GM04504 (cell line): ENCODE measurements at places on chromosomes 2 and 18.

DNA sequence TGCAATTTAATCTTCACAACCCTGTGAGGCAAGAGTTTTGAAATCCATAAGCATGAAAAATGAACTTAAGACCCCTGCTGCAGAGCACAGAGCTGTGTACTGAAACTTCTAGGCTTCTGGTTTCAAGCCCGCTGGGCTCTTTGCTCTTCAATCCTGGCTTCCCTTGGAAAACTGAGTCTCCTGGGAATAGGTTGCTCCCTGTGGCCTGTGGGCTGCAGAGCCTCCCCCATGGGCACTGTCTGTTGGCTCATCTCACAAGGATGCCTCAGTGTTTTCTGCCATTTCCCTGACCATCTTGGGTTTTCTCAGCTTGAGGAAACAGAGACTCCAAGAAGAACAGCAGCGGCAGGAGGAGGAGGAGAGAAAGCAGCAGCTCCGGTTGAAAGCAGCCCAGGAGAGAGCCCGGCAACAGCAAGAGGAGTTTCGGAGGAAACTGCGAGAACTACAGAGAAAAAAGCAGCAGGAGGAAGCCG, 44.5 kb downstream of the SUMO1 start:
- no peak for DNase-seq

GRCh38 chr2:97656905-97657587, 6.8 kb downstream of the ACTR1B start:
- no peak for DNase-seq

GRCh38 chr2:27262379-27263286, at the start of gene SLC30A3:
TSS of gene SLC30A3 (minus strand) at chr2:27263047. CDS start at chr2:27262906, 141 bp downstream.
- no peak for DNase-seq

GRCh38 chr2:35454966-35455638, 900.5 kb upstream of the CRIM1 start:
- no peak for DNase-seq

- DNase-seq, result no peak
These were observed 240.5 kb downstream of the METTL4 start for GRCh38 chr18:2330764-2331163.

DNA sequence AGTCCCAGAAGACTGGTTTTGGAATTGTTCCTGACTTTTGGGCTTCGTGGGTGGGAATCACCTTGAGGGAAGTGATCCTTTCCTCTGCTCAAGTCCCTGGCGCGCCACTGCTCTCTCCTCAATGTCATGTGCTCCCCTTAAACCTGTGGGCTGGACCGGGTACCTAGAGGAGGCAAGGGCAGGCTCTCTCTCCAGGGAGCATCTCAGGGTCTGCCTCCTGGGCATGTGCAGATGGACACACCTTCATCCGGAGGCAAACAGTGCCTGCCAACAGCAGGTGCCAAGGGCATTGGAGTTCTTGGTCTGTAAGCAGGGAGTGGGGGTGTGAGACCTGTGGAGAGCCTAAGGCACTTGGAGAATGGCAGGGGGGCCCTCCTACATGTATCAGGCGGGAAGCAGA, 142.6 kb downstream of the INHBB start:
- DNase-seq, result no peak

- DNase-seq, result peak; percentile 23
These were observed 17.3 kb upstream of the CNDP2 start for GRCh38 chr18:74478880-74479279.

DNA sequence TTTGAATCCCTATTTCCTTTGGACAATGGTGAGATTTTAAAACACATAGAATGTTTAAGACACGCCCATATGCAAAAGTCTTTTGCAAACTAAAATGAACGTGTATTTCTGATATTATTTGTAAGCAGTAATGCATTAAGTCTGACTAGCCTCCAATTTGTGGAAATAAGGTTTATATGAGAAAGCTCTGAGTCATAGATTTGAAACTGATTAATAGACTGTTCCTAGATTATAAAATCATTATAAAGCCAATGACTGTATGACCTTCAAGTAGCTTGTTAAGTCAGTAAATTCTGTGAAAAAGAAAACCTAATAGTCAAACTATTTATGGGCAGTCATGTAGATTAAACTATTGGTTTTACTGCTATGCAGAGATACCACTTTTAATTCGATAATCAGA, 12.8 kb upstream of the EFEMP1 start:
- DNase-seq, result no peak

DNA sequence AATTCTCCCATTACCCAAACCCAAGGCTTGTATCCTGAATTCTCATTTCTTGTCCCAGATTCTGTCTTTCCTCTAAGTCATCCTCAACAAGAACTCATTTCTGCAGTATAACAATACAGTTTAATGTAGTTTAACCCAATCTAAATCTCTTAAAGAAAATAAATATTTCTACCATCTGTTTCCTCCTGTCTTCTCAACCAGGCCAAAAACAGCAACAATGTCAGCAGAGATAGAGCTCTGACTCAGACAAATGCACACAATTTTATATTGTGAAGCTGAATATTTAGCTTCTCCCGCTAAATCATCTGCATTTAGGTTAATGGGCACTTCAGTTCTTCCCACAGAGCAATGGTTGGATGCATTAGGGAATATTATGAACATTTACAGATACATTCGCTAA, 35.7 kb upstream of the KYNU start:
- no peak for DNase-seq

DNA sequence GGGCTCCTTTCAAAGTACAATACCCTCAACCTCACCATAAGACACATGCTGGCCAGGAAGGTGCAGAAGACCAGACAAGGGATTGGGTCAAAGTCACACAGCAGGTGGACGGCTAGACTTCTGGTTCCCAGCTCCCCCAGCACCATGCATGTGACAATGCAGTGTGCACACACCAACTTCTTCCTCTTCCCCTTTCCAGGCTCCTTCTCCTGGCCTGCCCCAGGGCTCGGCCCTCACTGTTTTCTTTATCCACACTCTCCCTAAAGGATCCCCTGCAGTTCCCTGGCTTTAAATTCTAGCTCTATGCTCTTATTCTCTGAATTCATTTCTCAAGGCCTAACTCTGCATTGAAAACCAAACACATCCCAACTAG, 82.3 kb downstream of the LOXHD1 start:
- no peak for DNase-seq

GRCh38 chr18:1875219-1875618, 696.1 kb downstream of the METTL4 start:
- DNase-seq, result no peak

DNA sequence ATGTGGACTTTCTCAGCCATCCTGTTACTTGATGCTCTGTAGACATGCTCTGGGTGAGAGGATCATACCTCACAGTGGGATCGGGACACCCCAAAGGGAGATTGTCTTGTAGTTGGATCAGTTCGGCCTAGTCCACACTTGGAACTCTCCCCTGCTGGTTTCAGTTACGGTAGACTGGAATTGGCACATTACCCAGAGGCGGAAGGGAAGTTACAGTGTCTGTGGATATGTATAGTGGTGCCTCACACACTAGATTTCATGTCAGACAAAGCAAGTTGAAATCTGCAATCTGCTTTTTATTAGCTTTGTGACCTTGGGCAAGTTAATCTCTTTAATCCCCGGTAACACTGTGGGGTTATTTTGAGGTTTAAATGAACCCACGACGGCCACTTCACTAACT, 16.2 kb upstream of the CTAGE1 start:
- DNase-seq, result no peak

DNA sequence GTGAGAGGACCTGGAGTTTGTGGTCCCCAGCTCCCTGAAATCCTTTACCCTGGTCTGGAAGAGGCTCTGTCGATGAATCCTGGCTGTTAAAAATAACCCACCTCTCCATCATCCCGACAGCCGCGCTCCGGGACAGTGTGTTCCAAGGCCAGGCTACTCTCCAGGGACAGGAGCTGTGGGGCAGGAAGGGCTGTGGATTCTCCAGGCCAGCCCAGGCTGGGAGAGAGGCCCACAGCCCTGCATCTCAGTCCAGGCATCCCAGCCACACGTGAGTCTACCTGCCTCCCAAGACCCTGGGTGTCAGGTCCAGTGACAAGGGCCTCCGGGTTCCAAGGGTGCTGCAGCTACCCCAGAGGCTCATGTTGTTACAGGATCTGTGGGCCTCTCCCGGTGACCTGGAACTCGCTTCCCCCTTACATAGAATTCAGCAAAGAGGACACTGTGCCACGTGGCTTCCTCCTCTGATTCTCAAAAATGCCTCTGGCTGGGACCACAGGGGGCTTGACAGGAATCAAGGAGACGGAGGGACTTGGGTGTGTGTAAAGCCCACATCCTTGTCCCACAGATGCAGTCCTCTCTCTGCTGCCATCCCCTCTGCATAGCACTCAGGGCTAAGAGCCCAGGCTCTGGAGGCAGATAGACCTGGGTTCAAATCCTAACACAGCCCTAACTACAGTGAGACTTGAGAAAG, 17.3 kb downstream of the ADRA2B start:
- no peak for DNase-seq

GRCh38 chr2:189474526-189474925, 33.3 kb downstream of the WDR75 start:
- no peak for DNase-seq

DNA sequence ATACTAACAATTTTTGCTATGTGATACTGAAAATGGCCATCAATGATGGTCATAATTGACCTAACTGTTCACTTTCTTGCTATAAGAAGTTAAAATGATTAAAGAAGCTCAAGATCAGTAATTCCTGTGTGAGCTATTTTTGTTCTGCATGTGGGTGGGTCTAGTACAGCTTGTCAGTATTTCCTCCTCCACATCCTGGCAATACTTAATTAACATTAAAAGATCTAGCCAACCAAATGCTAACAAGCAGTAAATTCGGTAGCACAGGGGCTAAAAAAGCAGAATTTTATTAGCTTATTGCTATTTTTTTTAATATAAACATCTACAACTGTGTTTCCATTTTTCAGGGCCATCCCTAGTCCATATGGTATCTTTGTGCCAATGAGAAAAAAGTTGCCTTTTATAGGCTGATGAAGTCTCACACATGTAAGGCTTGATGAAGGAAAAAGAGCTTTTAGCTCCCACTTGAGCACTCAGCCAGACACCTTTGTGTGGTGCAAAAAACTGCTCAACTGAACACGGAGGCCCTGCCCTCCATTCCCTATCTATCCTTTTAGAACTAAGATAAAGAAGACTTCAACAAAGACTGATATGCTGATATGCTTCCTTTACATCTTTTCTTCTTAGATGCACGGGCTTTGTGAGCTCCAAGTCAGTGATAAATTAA, 4.9 kb upstream of the PNO1 start:
- DNase-seq, result no peak

DNA sequence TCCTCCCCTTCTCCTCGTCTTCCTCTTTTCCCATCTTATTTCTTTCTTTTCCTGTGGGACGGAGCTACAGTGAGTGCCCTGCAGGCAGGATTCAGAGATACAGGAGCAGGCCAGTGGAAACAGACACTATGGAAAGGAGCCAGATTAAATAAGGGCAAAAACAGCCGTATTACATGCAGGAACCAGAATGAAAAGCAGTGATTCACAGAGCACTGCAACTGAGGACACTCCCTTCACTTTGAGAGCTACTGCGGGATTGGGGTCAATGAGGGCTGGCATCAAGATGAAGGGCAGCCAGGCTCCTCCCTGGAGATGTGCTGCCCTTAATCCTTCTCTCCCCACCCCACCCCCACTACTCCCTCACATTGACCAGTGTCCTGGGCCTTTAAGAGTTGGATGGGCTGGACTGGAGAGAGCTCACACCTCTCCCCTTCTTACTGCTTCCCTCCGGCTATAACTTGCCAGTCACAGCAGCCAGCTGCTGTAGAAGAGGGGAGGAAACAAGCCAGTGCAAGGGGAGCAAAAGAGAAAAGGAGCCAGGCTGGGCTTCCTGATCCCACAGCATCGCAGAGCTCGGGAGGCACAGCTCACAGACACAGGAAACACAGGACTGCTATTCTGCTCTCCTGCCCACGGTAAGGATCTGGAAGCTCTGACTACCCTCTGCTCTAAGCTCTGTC, at the start of gene PLCD4:
Gene PLCD4, plus strand, starts transcription at position 464 of the 680 bp plus-strand sequence. CDS start 7,841 bp downstream, outside the sequence.
- peak; percentile 32 for DNase-seq

- DNase-seq, result no peak
These were observed 14.6 kb downstream of the ITGA4 start for GRCh38 chr2:181471783-181472182.

- DNase-seq, result peak; percentile 63
These were observed 8.7 kb upstream of the TXNDC2 start for GRCh38 chr18:9876867-9877654.

DNA sequence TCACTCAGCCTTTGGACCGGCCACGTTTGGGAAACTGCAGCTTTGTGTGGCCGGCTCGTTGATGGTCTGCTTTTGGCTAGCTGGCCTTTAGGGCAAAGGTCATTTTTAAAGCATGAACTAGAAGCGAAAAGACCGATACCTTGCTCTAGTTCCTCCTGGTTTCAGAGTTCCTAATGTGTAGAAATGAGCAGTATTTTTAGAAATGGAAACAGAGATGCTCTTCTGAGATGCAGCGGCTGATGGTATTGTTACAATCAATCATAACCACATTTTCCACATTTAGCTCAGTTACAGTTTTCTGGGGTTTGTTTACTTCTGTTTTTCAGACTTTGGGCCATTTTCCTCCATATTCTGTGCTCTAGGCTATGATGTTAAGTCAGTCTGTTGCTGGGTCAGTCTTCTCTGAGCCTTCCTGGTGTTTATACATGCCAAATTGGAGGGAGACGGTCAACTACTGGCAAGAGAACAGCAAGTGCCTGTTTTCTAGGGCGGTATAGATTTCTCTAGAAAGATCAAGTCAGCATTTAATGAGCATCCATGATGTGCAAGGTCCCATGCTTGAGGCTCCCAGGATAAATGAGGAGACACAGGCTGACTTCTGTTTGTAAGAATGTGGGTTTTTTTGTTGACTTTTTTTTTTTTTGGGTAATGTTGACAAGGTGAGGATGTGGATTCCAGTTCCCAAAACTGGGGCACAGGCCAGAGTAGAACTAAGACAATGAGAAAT, 28.0 kb downstream of the RNF144A start:
- no peak for DNase-seq

DNA sequence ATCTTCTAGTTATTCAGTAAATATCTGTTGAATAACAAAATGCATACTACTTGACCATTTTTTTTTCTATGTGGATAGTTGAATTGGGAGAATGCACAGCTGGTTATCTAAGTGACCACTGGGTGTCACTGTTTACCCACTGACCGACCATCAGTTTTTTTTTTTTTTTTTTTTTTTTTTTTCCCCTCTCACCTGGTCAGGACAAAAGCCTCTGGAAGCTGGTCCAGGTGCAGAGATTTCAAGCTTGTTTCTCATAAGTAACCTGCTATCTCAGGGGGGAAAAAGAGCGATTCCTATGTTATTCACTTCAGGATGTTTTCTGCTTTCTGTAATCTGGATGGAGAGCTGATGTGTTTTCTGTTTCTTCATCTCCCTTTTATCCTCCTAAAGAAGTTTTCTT, 256.0 kb downstream of the DCDC2C start:
- DNase-seq, result no peak

DNA sequence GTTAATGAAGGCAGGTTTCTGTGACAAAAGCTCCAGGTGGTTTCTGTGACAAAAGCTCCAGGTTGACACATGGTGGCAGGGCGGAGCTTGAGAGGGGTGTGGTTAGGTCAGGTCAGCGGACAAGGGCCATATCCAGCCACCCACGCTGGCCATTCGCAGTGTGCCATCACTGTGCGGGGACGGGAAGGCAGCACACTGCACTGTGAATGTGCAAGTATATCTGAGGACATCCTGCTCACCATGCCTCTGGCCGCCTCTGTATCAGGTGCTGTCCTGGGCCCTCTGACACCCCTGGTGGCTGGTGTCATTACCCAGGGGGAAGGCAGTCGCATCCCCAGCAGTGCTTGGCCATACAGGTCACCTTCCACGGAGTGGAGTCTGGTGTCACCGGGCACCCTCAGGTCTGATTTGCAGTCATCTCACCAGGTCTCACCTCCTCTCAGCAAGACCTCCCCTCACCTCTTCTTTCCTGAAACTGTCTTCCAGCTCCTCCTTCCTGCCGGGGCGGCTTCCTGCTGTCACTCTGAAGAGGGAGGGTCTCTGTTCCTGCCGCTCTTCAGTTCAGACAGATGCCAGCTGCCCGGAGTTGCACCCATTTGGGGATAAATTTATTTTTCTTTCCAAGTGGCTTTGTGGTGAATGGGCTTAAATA, 34.9 kb downstream of the CTIF start:
- DNase-seq, result no peak
